ENCODE measurements at places on chromosomes 7 and 10.
A peak's percentile ranks its signal among the peaks of the same experiment; 100 is the strongest.

DNA sequence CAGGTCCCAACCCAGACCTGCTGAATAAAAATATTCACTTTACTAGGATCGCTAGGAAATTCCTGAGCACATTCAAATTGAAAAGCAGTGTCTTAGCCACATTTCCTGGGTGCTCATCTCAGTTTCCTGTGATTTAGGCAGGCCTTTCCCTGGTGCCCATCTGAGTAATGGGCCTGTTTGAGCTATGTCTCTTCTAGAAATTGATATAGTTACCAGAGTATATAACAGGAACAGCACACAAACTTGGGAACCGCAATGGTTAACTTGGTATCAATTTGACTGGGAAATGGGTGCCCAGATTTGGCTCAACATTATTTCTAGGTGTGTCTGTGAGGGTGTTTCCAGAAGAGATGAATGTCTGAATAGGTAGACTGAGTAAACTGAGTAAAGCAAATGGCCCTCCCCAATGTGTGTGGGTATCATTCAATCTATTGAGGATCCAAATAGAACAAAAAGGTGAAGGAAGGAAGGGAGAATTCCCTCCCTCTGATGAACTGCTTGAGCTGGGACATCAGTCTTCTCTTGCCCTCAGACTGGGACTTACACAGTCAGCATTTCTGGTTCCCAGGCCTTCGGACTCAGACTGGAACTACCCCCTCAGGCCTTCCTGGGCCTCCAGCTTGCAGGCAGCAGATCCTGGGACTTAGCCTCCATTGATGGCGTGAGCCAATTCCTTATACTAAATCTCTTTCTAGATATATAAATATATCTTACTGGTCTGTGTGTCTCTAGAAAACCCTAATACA is 99.1 kb downstream of the CCDC71L start:
- ATAC-seq: no peak

DNA sequence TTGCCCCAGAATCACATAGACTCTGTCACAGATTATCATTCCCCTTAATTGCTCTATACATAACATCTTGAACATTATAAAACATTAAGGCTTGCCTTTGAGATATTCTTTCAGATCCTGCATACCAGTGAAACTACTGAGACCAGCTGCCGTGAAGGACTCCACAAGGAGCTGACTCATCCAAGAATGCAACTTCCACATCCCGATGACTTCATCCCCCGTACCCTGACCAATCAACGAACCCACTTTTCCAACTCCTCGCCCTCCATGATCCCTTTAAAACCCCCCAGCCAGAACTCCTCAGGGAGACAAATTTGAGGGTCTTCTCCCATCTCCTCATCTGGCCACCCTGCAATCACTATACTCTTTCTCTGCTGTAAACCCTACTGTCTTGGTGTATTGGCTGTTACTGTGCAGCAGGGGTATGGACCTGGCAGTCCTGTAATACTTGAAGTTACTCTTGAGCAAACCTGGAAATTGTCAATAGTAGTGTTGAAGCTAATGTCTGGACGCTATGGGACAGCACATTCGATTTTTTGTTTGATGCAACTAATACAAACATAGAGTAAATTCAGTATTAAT is 49.8 kb downstream of the HTR5A start:
- no peak for ATAC-seq

- peak; percentile 75 for ATAC-seq
Measured at GRCh38 chr10:71396711-71397295, at the start of gene CDH23. Gene CDH23, plus strand, starts transcription at chr10:71396920. Its CDS starts 42,912 bp downstream, at chr10:71439832.

- no peak for ATAC-seq
Measured at GRCh38 chr7:87530126-87530525, 54.6 kb upstream of the ABCB4 start.

DNA sequence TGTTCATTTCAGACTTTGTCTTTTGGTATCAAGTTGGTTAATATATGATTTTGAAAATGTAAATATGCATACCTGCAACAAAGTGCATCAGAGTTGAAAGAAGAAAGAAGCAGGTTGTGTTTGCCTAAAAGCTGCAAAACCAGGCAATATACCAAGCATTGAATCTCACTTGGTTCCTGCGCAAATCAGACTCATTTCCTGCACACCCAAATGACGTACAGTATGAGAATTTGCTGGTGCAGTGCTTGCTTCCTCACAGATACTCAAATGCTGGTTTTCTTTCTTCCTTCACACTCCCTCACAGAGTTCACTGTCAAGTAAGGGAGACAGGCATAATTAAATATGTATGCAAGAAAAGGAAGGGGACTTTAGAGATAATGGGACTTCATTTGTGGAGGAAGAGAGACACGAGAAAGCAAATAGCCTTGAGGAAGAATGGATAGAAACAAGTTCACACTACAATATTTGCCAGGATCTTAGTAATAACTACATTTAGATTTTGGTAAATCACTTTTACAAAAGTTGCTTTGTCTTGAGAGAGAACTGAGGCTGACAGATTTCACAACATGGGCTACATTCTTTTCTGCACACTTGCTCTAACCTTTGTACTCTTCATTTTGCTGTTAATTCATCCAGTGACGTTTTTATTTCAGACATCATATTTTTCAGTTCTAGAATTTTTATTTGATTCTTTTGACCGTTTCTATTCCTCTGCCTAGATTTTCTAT is 56.9 kb upstream of the AOAH start:
- no peak for ATAC-seq

- ATAC-seq: no peak
Measured at GRCh38 chr7:99559175-99559915, 903 bp downstream of the ZNF655 start.

DNA sequence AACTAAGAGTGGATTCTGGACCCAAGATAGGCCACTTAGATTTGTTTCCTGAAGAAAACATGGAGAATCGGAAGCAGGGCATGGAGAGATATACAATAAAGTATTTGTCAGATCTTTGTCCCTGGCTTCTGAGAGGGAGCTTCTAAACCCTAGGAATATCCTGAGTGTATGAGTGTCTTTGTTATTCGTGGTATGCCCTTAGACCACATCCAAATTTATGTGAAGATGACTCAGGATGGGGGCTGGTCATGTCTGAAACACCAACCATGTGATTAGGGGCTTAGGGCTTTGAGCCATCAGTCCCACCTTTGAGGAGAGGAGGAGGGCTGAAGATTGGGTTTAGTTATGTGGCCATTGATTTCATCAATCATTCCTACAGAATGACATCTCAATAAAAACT is 69.7 kb upstream of the PLPP4 start:
- ATAC-seq: no peak

DNA sequence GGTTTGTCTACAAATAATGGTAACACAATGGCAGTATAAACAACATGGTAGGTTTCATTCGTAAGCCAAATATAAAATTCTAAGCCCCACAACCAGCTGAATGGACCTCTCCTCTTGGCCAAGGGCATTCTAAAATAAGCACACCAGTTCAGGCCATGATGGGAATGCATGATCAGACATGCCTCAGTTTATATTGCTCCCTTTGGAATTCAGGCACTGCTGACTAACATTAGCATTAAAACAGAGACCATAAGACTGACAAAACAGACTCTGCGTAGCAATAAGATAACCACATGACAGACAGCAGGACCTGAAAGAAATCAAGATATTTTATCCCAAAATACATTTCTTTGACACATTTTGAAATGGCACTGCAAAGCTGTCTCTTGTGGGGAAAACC is 125.8 kb downstream of the FAM107B start:
- ATAC-seq: no peak

DNA sequence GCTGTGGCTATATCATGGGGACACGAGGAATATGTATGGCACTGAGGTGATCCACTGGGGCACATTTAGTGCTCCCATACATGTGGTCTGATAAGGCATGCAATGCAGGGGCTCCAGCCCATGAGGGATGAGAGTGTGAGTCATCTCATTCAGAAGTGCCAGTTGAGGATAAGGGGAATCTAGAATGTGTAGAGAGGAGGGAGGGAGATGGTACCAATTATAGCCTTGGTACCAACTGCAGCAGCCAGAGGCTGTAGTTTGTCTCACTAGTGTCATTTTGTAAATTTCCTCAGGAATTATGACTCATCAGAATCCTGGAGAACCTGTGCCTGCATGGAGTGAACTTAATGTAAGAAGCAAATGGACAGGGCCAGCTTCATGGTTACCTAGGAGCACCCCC is 46.2 kb downstream of the LAMB4 start:
- ATAC-seq: no peak

DNA sequence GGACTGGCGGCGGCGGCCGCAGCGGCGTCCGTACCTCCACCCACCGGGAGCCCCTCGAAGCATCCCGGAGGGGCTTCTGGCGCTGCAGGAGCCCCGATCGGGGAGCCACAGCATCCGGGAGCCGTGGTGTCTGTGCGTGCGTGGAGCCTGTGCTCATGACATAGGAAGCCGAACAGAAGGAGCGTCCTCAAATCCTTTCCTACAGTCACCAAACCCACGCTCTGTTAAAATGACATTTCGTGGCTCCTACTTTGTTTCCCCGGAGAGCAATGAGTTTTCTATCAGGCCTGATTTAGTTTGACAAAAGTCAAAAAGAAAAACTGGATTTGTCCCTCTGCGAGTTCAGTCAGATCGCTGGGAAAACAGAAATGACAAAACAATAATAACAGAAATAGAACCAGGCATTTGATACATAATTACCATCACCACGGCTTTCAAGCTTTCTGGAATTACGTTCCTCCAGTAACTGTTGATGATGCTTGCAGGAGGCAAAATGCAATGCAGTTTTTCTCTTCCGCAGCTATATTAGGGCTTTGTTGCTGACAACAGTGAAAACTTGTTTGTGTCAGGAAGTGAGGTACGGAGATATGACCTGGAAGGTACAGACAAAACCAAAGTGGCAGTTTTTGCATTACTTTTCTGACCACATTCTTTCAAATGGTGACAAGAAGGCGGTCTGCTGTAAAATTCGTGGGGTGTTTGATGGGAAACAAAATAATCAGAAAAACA is 219.3 kb upstream of the MKLN1 start:
- no peak for ATAC-seq

DNA sequence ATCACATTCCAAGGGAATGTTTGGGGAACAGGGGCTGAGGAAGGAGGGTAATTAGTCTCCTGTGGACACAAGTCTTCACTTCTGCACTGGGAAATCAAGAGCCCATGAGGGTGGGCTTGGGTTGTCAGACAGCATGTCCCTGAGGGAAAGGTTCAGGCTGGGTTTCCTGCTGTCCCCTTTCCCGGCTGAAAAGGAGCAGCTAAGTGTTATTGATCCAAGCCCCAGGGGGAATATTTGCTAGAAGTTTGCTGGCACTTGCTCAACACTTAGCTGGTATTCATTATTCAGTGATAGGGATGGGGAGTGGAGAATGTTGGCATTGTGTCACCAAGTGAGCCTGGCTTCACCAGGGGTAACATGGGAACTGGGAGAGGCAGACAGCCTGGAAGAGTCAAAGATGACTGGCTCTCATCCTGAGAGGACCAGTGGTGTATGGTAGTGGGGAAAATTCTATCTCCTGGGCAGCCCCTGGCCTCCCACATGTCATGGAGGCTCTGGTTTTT is 344.4 kb upstream of the PODXL start:
- ATAC-seq: no peak

DNA sequence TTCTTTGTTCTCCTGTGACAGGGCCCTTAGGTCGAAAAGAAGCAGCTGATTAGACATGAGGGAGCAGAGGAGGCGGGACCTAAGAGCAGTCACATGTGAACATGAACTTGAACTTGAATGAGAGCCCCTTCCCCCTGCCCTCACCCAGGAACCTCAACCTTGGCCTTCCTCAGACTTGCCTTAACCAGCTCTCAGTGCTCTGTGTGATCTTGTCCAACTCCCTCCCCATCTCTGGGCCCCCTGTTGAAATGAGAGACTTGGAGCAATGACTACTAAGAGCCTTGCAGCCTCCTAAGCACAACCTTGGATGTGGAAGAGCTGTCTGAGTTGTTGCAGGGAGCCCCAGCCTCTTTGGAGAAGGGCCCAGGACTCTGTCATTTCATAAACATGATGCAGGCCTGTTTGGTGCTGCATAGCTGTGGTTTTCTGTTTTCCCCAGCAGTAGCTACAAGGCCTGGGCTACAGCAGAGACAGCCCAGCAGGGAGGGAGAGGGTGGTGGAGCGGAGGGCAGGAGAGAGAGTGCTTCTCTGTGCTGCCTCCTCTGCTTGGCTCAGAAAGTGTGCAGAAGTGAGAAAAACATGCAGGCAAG is 123.9 kb upstream of the ZMIZ1 start:
- peak; percentile 81 for ATAC-seq

DNA sequence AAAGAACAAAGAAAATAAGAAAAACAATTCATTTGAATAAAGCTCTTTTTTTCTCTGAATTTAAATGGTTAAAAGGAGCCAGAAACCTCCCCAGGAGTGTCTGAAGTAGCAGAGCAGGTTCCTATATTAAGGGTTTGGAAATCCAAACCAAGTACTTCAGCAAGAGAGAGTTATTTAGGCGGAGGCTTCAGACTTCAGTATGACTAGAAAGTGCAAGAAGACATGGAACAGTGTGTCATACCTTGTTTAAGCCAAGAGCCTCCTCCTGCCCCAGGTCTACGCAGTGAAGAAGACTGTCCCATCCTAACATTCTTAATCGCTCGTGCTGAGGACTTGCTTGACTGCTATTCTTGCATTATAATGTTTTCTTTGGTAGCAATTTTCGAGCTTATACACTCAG is 51.3 kb downstream of the ODAD2 start:
- no peak for ATAC-seq

DNA sequence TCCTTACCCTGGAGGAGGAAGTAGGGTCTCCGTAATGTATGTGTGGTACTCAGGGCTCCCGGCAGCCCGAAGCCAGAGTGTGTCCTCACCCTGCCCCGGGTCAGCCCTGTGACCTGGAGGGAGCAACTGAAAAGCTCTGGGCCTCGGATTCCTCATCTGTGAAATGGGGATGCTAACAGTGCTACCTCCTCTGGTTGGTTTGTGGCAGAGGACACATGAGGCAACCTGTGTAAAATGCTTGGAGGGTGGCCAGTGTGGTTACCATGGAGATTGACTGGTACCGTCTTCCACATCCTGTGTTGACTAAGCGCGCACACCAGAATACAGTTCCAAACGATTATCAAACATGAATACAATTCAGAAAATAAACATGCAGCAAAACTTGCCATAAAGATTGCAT is 163.8 kb upstream of the KLF6 start:
- ATAC-seq: no peak

DNA sequence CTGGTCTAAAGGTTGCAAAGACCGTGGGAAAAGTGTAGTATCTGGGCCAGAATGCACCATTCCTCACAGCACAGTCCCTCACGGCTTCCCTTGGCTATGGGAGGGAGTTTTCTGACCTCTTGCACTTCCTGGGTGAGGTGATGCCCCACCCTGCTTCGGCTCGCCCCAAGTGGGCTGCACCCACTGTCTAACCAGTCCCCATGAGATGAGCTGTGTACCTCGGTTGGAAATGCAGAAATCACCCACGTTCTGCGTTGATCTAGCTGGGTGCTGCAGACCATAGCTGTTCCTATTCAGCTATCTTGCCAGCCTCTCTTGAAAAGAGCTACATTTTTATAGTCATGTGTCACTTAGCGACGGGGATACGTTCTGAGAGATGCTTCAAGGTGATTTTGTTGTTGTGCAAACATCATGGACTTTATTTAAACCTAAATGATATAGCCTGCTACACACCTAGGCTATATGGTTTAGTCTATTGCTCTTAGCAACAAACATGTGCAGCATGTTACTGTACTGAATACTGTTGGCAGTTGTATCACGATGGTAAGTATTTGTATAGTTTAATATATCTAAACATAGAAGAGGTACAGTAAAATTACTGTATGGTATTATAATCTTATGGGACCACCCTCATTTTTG is 120.0 kb downstream of the PPP1R9A start:
- ATAC-seq: no peak

- ATAC-seq: no peak
Measured at GRCh38 chr7:94182066-94182465, 177.9 kb upstream of the BET1 start.

All from gastroesophageal sphincter (tissue), 4 donors.